Skin of body (tissue), 3 donors: ENCODE measurements at places on chromosomes 1 and 21. TPM values are rescaled to one million over a fixed set of nuclear protein-coding genes. Genes with fewer than 3 reads are reported as not detected.
A peak's percentile ranks its signal among the peaks of the same experiment; 100 is the strongest.

DNA sequence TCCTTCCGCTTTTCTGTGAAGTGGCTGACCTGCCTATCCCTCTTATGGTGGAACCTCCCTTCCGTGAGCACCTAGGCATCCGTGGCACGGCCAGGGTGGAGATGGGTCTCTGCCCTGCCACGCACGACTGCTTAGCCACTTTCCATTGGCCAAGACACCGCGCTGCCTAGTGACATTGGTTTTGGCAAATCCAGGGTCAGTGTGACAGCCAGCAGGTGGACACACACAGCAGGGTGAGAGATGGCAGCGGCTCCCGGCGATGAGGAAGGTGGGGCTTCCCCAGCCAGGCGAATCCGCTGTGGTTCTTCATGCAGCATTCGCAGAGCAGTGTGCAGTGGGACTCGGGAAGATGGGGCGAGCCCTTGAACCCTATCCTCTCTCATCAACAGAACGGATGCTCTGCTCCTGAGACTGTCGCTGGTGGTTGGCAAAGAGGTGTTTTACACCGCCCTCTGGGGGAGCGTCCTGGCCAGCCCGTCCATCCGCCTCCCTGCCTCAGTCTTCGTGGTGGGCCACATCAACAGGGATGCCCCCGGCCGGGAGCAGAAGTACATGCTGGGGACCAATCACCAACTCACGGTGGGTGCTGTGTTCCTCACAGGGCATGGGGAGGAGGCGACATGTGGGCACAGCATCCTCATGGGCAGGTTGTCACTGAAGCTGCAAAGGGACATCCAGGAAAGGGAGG lies 51.8 kb downstream of the DOP1B start:
- no peak for DNase-seq

GRCh38 chr1:38173157-38173831 lies 126.7 kb upstream of the POU3F1 start:
- no peak for DNase-seq

DNA sequence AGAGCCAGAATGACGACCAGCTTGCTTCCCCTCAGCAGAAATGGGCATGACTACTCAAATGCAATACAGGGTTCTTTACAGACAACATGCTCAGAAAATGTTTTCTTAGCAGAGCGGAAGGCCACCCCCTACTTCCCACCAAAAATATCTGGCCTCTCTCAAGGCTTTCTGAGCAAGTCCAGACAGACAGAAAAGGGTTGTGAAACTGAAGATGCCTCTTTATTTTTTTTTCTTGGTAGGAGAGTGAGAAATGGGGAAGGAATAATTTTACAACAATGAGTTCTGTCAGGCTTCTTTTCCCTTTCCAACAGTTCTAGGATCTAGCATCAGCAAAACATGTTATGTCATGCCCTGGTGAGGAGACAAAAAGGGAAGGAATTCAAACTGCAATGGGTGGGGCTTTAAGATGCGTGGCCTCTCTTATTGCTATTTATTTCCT lies 172.0 kb upstream of the CAMK1G start:
- peak; percentile 74 for DNase-seq

GRCh38 chr1:54800041-54800898 lies 853 bp downstream of the TTC22 start:
- DNase-seq = no peak

DNA sequence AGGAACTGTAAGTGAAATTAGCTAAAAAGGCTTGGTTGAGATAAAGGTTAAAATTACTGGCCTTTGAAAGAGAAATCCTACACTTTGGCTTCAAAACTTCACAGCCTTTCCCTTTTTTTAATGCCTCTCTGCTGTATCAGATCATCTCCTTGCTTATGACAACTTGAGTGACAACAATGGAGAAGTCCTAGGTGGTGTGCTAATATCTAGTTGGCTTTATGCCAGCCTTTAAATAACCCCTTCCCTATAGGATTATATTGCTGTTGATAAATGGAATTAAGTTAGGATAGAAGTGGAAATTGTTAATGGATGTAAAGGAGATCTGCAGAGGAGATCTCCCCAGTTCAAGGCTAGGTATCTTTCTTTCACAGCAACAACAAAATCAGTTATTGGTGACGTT lies 130.2 kb upstream of the ATP1B1 start:
- DNase-seq = no peak

PLA2G2A gene
- 4.8 TPM for total RNA-seq

MTHFR gene
- 22.5 TPM for total RNA-seq

DNA sequence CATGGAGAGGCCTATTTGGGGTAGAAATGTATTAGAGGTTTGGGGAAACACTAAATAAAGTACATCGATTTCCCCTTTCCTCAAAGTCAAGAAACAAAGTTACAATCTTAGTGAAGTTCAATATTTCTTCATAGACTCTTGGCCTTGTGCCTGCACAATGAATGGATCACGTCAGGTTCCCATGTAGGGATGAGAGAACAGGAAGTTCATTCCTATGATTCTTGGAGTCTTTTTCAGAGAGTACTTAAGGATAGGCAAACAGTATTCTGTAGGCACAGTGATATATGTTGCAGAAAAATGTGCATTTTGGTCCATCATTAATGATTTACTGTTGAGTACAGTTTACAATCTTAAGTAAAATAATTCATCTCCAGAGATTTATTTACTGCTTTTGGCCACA lies 275.5 kb downstream of the RGS7 start:
- DNase-seq = no peak

HHAT gene
- 6.8 TPM for total RNA-seq

DNA sequence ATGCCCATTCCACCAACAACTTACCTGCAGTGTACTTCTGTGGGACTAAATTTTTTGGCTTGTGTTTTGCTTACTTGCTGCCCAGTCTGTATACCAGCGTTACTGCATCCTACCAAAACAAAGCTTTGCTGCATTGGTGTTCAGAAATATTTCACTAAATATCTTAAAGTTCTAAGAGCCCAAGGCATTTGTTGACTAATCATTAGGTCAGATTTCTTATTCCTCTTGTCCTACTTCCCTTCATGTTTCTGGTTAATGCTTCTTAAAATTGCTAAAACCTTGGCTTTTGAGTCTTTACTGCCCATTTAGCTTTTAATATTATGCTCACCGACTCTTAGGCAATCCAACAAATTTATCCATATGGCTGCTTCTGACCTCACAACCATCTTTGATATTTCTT lies 161.8 kb downstream of the DPYD start:
- DNase-seq = no peak

VPS45 gene
- total RNA-seq = 59.3 TPM

DNA sequence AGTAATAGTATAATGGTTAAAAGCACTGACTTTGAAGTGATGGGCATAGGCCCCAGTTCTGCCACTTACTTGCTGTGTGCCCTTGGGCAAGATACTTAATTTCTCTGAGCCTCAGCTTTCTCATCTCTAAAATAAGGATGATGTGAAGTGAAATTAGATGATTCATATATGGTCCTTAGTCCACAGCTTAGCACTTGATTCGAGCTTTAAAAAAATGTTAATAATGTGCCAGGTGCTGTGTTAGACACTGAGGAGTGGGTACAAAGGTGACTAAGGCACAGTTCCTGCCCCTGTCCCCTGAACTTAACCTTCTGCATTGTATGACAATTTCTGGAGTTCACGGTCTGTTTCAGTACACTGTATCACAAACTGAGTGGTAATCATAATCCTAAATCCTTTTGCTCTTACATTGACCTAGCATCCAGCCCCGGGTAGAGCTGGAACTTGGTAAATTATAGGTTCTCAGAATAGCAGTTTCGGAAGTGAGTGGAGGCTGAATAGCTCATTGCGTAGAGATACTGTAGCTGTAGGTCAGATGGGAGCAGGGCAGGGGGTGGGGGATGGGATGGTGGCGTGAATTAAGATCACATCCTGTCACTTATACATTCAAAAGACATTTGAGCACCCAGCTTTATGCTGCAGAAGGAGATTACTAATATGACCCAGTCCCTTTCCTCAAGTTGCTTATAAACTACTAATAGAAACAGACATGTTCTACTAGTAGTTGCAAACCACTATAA lies 1.5 kb downstream of the ZNF691 start:
- no peak for DNase-seq

- DNase-seq = no peak
Observed at GRCh38 chr1:233607252-233608119, 6.4 kb upstream of the KCNK1 start.

TDRD5 gene
- total RNA-seq = 0.59 TPM

- DNase-seq = peak; percentile 51
Observed at GRCh38 chr1:44217809-44218410, 4.6 kb downstream of the DMAP1 start.

TMEM35B gene
- total RNA-seq = 17.0 TPM

- DNase-seq = peak; percentile 59
Observed at GRCh38 chr1:161962091-161962887, 61.4 kb downstream of the OLFML2B start.

SPRR1B gene
- total RNA-seq = 22.3 TPM

HFM1 gene
- 2.4 TPM for total RNA-seq

DNA sequence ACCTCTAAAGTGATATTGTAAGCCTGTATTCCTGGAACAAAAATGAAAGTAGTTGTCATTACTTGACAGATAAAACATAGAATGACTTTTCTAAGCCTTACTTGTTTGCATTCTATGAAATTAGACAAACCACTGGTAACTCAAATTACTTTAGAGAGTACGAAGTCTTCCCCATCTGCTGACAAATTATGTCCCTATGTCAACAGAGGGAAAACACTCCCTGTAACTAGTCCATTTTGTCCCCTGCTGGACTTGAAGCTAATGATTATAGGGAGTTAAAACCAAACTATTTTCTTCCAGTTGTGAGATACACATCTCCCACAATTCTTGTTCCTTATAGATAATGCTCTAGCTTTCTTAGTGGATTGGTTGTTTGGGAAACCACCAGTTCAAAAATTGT lies 39.6 kb downstream of the GREM2 start:
- no peak for DNase-seq

PKN2 gene
- total RNA-seq = 64.6 TPM

MFSD2A gene
- 16.2 TPM for total RNA-seq

DNA sequence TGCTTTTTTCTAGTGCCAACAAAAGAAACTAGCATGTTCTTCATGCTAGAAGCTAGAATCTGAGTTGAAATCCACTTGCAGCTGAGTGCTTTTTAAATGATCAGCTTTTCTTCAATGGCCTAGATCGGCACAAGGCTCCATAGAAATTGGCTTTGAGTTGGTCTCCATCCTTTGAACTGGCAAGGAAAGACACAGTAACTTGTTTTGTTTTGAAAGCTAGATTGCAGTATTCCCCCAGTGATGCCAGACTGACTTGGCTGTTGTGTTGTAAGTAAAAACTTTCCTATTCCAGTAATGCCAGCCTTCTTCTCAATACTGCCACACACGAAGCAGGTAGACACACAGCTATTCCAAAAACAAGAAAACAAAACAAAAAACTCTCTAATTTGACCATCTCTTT lies 139.1 kb downstream of the FMN2 start:
- no peak for DNase-seq

SLAMF8 gene
- total RNA-seq = 0.20 TPM

ANGPTL3 gene
- total RNA-seq = not detected

DNA sequence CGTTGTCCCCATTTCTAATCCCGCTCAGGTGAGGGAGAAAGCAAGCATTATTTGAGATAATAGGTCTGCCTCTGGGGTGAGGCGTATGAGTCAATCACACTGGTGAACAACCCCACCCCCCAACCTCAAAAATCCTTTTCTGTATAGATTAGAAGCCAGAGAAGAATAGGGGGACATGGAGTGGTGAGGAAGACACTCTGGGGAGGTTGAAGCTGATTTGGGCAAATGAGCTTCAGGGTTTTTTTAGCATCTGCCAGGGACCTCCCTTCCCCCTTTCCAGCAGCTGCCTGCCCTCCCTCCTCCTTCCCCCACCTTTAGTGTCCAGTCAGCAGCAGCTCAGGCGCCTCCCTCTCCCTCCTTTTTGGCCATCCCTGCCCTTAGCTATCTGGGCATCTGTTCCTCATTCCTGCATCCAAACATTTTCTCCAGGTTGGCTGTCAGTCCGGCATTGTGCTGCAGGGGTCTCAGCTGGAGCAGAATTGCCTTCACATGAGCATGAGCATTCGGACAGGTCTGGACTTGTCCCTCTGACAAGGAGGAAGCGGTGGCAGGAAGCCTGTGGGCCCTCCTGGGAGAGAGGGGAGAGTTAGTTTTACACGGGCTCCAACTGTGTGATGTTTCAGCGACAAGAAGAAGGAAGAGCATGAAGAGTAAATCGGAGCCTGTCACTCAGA lies 30.8 kb upstream of the PTGFRN start:
- peak; percentile 19 for DNase-seq

ATP6V1G3 gene
- total RNA-seq = not detected

GRCh38 chr1:99726818-99727217 lies 39.6 kb downstream of the FRRS1 start:
- DNase-seq = no peak

DNA sequence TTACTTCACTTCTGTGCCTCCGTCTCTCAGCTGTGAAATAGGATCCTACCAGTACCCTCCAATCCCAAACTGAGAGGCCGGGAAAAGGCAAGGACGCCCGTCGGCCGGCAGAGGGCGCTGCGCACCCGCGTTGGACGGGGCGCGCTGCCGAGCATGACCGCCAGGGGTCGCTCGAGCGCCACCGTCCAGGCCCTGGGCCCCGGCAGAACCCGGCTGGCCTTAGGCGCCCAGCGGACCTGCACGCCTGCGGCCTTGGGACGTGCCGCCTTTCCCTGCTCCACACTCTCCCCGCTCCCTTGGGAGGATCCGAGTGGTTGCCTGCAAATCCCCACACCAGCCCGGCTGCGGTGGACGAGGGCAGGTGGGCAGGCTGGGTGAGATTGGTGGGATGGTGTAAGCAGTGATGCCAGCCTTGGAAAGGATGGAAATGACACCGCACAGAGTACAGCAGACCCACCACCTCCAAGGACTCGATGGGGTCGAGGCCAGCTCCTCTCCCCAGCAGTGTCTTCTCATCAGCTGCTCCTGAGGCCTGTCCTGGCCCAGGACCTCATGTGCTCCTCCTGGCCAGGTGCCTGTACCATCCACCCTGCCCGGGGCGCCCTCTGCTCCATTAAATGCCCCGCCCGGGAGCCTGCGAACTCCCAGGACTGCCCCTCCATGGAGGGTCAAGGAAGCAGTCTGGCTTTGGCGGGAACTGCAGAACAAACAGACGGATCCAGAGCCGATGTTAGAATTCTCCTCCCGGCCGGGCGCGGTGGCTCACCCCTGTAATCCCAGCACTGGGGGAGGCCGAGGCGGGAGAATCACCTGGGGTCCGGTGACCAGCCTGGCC lies 47.4 kb upstream of the LBR start:
- DNase-seq = peak; percentile 85

DNA sequence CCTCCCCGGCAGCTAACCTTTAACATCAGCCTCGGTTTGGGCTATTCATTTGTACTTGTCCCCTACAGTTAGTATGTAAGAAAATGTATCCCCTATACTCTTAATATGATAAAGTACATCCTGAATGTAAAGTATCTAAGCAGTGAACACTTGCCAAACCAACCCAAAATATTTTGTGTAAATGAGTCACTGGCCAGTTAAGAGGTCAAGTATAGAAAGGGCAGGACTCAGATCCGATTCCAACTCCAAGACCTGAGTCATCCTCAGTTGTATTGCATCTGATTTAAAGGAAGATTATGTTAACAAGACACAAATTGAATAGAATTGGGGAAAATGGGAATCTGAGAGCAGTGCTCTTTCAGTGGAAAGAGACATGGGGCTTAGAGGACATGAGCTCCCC lies 84.4 kb downstream of the CD58 start:
- DNase-seq = no peak

TTC22 gene
- 3.6 TPM for total RNA-seq

- DNase-seq = no peak
Observed at GRCh38 chr1:24801176-24801575, 55.9 kb downstream of the CLIC4 start.
